ENCODE measurements at places on chromosomes 5 and 9. TPM values are rescaled to one million over a fixed set of nuclear protein-coding genes. Genes with fewer than 3 reads are reported as not detected.

DNA sequence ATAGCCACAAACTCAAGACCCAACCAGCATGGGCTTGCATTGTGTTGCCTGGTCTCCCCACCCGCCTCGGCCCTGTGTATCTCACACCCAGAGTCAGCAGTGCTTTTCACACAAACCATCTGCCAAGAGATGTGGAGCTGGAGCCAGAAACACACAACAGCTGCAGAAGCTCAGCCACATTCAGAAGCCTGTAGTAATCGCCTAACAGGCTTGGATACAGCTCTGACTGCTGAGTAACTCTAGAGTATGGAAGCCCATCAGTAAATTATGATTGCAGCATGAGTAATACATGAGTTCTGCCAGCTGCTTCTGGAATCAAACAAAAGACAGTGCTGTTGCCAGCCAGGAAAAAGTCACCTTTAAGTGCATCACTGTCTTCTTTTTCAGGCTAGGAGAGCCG, 16.0 kb downstream of the TEK start:
- DNase-seq: peak; percentile 94

DNA sequence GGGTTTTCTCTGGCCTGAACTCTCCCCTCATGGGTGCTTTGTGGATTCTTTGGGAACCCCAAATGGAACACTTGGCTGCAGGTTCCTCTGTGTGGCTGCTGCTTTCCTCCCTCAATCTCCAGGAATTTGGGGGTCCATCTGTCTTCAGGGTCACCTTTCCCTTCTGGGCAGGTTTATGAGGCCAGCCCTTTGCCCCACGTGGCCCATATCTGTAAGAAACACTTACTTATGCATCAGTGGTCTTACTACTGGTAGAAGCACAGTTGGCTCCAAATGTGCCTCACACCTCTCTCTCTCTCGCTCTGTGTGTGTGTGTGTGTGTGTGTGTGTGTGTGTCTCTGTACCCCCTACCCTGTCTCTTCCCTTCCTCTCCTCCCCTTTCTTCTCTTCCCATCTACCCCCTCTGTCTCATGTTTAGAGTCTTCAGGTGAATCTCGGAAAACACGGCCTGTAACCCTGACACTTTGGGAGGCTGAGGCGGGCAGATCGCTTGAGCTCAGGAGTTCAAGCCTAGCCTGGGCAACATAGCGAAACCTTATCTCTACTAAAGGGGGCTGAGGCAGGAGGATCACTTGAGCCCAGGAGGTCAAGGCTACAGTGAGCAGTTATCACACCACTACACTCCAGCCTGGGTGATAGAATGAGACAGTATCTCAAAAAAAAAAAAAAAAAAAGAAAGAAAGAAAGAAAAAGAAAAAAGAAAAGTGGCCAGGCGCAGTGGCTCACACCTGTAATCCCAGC, 26.8 kb downstream of the C5orf15 start:
- DNase-seq: no peak

DNA sequence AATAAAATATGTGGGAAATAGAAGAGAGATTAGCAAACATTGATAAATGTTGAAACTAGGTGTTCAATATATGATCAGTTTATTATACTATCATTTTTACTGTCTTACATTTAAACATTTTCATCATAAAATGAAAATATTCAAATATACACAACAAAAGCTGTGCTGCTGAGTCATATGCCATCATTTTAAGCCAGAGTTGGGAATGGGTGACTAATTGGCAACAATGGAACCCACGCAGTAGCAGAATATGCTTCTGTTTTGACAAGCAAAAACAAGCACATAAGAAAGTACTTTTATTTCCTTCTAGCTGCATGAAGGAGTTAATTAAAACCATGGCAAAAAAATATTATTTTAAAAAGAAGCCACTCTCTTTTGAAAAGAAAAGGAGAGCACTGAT, 340.0 kb upstream of the EDIL3 start:
- DNase-seq: peak; percentile 7

DNA sequence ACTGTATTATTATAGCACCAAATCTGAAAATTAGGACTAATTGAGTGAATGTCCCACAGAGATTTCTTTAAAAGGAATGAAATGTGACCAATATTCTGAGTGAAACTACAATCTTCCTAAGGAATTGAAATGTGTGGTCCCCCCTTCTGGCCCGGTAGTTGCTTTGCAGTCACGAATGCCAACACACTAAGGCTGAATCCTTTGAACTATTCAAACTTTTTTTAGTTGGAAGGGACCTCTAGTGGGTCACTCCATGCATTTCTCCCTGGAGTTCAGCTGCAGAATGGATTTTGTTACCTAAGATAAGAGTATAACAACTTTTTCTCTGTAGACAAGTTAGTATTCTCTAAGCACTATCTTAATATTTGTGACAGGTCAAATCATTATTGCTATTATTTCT, 2.8 kb downstream of the CDH6 start:
- DNase-seq: no peak

GRCh38 chr9:114272739-114273431, 50.0 kb upstream of the ORM1 start:
- DNase-seq: no peak

GRCh38 chr5:44361342-44362001, 27.7 kb downstream of the FGF10 start:
- no peak for DNase-seq

GRCh38 chr5:81167078-81167477, 66.0 kb upstream of the CKMT2 start:
- no peak for DNase-seq

GRCh38 chr5:151773951-151774350, 2.2 kb downstream of the G3BP1 start:
- DNase-seq: peak; percentile 17

DNA sequence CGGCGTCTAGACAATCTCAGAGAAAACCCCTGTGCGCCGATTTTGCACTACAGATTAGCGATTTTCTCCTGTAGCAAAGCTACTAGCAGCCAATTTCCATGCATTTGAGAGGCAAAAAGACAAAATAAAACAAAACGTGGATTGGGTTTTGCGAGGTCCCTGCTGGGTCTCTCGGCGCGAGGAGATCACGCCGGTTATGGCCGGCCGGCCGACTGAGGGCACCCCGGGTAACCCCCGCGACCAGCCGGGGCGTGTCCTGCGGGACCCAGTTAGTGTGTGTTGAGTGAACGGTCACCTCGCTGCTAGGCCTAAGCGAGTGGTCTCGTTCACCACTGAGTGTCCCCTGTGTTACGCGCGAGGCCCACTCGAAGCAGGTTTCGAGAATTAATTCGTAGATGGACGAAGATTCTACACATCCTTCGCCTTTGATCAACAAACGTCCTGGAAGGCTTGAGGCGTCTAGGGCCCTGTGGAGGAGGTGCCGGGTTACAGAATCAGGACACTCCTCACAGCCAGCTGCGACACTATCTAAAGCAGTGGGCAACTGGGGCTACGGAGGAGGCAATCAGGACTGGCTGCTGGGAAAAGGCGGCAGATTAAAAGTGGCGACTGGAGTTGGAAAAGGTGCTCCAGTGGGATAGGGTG, 764 bp upstream of the VDAC1 start:
- DNase-seq: no peak

The ORM2 gene
- not detected for total RNA-seq

DNA sequence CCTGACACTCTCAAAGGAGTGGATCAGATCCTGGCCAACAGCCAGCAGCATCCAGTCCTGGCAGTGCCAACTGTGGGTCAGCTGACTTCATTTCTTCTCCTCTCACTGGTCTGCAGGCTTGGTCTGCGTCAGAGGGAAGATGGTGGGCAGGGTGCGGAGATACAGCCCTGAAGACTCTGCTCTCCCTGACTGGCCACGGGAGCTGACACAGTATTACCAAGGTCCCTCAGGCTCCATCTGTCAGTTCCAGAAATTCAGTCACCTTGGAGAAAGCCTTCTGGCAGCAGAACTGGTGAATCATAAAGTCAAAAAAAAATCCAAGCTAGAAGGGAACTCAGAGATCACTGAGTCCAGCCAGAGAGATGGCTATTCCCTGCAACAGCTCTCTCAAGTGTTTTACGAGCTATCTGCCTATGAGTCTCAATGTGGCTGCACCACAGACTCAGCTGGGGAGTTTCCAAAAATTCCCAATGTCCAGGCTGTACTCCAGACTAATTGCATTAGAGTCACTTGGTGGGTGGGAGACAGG, 27.9 kb downstream of the C1QTNF2 start:
- no peak for DNase-seq

GRCh38 chr5:154047324-154047723, 8.6 kb downstream of the MFAP3 start:
- no peak for DNase-seq

- no peak for DNase-seq
Observed at GRCh38 chr9:128713411-128713780, 10.5 kb downstream of the ZDHHC12 start.

- DNase-seq: no peak
Observed at GRCh38 chr9:13369431-13369830, 89.9 kb upstream of the MPDZ start.

DNA sequence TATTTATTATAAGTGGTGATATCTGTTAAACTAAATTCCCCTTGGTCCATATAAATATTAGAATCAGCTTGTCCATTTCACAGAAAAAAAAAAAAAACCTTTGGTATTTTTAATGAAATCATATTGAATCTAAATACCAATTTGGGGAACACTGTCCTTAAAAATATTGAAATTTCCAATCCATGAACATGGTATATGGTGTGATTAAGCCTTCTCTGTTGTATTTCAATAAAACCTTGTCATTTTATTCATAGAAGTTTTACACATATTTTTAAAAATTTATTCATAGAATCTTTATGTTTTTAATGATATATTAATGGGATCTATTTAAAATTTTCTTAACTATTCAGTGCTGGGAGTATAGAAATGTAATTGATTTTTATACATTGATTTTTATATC, 135.3 kb downstream of the CEP120 start:
- DNase-seq: no peak

- no peak for DNase-seq
Observed at GRCh38 chr5:55134053-55134722, 25.8 kb upstream of the GPX8 start.

DNA sequence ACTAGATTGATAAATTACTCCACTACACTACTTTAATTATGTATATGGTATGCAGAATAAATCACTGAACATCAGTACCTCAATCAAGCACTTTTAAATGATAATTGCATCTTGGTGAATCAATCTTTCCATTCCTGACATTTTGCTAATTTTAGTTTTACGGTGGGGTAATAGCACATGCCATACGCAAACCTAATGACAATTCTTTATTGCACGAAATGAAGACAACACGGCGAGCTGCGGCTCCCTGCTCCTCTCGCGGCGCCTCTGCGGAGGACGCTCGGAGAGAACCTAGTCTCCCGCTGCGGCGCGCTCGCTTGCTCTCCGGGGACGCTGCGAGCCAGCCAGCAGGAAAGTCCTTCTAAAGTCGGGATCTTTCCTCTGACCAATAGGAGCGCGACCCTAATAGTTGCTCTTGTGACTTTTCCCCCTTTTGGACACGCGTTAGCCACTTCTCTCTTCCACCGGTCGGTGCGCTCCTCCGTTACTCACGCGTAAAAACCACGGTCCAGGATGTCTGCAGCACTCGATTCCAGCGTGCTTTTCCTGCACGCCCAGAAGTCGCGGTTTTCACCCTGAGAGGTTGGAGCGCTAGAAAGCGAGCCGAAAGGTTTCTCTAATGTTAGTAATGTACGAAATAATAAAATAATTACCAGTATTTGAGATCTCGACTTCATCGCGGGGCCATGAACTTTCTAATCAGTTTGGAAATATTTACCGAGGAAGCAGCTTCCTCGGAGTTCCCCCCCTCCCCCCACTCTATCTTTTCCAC, 1.0 kb upstream of the MEF2C start:
- DNase-seq: peak; percentile 70

The F2RL2 gene
- 0.25 TPM for total RNA-seq

DNA sequence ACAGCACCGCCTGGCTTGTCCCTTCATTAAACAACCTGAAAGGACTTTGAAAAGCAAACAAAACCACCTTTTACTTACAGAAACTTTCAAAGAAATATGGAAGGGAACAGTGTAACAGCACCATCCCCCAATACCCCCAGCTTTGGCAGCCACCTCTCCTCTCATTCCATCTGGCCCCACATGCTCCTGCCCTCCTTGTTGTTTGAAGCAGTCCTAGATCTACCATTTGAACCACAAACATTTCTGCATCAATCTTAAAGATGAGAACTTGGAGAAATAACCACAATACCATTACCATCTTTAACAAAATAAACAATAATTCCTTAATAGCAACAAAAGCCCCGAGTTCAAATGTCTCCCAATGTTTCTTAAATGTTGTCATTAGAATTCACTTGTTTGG, 17.8 kb upstream of the COL15A1 start:
- DNase-seq: no peak

DNA sequence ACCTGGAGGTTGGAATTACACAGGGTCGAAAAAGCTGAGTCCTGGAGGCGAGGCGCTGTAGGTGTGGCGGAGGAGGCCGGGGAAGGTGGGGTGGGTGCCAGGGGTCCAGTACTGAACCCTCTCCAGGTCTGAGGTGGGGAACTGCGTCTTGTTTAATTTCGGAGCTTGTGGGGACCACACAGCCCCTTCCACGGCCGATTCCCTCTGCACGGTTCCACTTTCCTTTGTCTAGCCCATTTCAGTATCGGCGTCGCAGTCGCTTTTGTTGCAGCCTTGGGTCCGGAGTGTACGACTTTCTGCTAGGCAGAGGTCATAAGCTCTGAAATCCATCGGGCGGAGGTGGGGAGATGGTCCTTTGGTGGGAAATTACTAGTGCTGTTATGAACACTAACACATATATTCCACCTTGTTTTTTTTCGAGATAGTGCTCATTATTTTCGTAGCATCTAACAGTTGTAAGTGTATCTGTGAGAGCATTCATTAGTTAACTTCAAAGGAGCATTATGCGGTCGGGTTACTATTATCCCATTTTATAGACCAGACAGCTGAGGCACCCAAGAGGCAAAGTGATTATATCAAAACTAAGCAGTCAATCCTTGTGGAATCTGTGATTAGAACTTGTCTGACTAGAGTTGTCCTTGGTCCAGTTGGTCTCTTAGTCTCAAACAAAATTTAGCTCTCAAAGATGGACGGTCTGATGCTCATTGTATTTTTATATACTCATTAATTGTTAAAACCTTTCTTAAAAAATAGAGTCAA, 737 bp downstream of the RNF180 start:
- DNase-seq: no peak

DNA sequence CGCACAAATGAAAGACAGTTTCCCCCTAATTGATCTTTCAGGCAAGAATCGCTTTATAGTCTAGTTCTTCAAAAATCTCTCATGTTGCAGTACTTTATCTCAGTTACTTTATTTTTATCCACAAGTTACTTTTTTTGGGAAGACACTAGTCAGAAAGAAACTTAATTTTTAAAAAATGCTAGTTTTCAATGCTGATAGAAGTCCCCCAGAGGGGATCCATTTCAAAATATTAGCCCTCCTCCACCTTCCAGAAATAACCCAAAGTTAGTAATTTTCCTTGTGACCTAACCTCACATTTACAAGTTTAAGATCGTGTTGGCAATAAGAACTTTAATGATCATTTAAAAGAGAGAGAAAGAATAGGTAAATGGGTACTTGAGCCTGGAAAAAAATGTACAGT, 11.0 kb downstream of the C1QTNF3 start:
- no peak for DNase-seq

GRCh38 chr5:170722316-170722715, 61.2 kb upstream of the GABRP start:
- no peak for DNase-seq

The NRG2 gene
- total RNA-seq: 0.51 TPM

All from dermis microvascular lymphatic vessel endothelial cell (primary cell).